GM23338 (cell line): ENCODE measurements at places on chromosomes 3 and 15.

GRCh38 chr3:147222291-147222690, 184.1 kb downstream of the ZIC4 start:
- DNase-seq = no peak

- no peak for DNase-seq
Measured at GRCh38 chr3:52822363-52822762, 8.1 kb downstream of the ITIH4 start.

- no peak for DNase-seq
Measured at GRCh38 chr3:175404027-175404426, 544.9 kb downstream of the NAALADL2 start.

DNA sequence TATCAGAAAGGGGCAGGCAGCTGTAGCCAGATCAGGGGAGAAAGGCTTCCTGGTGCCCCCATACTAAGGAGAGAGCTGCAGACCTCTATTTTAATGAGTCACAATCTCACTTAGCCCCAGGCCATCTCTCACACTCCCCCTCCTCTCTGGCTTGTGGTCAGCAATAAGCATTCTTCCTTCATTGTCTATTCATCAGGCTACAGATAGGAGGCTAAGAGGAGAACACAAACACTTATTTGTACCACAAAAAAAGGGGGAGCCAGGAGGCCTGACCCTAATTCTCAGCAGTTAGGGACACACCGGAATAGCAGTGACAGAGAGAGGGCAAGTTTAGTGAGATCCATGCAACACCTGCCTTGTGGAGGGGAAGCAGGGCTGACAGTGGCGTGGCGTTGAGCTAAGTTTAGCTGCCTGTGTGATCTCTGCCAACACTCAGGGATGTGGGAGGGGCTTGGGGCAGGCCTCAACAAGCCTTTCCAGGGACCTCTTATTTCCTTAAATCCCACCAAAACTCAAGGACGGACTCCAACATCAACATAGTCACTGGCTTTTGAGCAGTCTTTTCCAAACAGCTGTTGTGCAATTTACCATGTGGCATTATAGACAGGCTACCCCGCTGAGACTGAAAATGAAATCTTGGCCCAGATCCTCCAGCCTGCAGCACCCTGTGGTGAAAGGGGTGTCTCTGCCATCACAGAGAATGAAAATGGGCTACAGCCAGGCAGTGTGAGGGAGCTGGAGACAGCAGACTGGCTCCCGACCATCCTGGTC, 191.9 kb upstream of the TSC22D2 start:
- no peak for DNase-seq

DNA sequence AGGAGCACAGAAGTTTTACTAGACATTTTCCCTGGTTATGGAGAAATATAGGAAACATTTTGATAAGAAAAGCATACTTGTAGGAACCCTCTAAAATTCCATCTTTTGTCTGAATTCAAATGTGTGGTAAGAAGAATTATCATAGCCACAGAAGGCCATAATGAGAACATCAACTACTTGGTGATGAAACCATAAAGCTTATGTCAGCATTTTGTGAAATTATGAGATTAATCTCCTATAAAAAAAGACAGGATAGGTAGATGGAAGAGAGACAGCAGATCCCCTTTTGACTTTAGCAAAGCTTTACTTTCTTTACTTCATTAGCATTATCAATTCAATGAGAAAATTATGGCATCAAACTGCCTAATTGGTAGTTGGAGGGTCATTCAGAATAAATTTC, 697.0 kb downstream of the IGSF11 start:
- DNase-seq = no peak

GRCh38 chr15:39651881-39652280, 71.0 kb downstream of the THBS1 start:
- no peak for DNase-seq

GRCh38 chr3:138260611-138261010, 69.0 kb downstream of the NME9 start:
- no peak for DNase-seq

DNA sequence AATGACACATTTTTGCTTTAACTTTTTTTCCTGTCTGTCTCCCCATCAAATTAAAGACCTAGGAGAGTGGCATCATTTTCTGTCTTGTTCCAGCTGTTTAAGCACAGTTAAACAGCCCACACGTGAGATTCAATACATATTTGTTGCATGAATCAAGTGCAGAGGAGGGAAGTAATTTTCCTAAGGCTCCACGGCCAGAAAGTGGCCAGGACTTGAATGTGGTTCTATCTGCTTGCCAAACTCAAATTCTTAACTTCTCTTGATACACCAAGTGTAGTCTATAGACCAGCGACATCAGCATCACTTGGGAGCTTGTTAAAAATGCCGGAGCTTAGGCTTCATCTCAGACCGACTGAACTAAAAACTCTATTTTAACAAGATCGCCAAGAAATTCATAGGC, 724.8 kb upstream of the CFAP20DC start:
- DNase-seq = no peak

- DNase-seq = no peak
Measured at GRCh38 chr3:123100193-123100776, 33.5 kb downstream of the PDIA5 start.

GRCh38 chr3:37800022-37800551, 61.6 kb upstream of the CTDSPL start:
- DNase-seq = no peak

GRCh38 chr3:32283304-32283703, 44.8 kb downstream of the CMTM8 start:
- DNase-seq = peak; percentile 22

- DNase-seq = peak; percentile 28
Measured at GRCh38 chr15:49718846-49719245, 98.0 kb downstream of the DTWD1 start.

- DNase-seq = no peak
Measured at GRCh38 chr3:140252812-140253656, 318.0 kb downstream of the CLSTN2 start.

DNA sequence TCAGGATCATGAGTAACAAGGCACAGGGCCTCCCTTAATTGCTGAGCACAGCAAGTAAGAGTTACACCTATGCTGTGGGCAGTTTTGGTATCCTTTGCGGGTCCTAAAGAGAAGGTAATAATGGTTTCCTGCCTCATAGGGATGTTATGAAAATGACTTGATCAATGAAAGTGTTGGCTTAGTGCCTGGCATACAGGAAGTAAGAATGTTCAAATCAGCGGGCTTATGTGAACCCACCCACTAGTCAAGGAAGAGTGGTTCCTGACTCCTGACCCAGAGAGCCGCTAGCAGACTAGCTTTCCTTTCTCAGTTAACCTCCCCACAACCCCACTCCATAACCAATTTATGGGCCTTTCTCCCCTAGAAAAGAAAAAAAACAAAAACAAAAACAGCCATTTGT, 5.2 kb upstream of the ADAMTS9 start:
- no peak for DNase-seq

DNA sequence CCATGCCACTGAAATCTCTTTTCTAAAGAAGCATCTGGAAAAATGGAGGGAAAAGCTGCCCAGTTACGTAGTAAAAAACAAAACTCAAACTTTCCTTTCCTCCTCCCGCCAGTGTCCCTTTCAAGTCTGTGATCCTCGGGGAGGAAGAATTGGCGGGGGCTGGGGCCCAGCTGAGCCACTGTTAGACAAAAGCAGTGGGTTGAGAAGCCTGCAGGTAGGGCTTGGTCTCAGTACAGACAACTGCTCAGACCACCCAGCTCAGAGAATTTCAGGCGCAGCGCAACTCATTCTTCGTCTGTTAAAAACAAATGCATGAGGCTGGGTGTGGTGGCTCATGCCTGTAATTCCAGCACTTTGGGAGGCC, 117.1 kb downstream of the MYLK start:
- DNase-seq = peak; percentile 45

DNA sequence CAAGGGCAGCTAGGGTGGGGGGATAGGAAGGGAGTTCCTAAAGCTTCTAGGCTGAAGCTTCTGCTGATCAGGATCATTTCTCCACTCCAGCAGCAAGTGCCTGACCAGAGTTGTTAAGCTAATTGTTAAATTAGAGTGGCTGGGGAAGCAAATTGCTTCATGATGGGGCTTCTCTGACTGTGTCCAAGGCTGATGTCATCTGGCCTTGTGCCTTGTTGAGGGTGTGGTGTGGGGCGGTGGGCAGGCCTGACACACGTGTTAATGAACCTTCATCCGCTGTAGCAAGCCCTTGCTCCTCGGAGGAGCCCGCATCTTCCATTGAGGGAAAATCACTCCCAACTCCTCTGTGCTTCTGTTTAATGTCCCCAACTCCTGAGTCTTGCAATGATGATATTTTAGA, 84.3 kb upstream of the ROPN1 start:
- DNase-seq = no peak

DNA sequence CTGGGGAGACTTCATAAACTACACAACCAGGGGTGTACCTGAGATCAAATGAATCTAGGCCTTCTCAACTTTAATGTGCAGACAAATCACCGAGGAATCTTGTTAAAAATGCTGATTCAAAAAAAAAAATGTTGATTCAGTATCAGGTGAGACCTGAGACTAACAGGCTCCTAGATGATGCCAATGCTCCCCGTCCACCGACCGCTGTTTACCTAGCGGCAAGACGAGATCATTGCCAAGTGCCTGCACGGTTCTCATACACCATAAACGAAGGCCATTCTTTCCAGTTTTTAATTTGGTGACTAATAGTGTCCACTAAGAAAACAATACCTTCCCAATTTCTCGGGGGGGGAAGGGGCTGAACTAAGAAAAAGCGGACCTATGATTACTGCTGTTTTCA, 2.5 kb upstream of the FSIP1 start:
- no peak for DNase-seq

GRCh38 chr15:38005953-38006808, 71.7 kb downstream of the TMCO5A start:
- DNase-seq = no peak

- no peak for DNase-seq
Measured at GRCh38 chr3:99396651-99397275, 241.6 kb upstream of the COL8A1 start.

GRCh38 chr3:190252080-190252479, 70.2 kb downstream of the CLDN1 start:
- DNase-seq = no peak

- peak; percentile 73 for DNase-seq
Measured at GRCh38 chr3:129001806-129002572, 885 bp downstream of the EFCC1 start.

DNA sequence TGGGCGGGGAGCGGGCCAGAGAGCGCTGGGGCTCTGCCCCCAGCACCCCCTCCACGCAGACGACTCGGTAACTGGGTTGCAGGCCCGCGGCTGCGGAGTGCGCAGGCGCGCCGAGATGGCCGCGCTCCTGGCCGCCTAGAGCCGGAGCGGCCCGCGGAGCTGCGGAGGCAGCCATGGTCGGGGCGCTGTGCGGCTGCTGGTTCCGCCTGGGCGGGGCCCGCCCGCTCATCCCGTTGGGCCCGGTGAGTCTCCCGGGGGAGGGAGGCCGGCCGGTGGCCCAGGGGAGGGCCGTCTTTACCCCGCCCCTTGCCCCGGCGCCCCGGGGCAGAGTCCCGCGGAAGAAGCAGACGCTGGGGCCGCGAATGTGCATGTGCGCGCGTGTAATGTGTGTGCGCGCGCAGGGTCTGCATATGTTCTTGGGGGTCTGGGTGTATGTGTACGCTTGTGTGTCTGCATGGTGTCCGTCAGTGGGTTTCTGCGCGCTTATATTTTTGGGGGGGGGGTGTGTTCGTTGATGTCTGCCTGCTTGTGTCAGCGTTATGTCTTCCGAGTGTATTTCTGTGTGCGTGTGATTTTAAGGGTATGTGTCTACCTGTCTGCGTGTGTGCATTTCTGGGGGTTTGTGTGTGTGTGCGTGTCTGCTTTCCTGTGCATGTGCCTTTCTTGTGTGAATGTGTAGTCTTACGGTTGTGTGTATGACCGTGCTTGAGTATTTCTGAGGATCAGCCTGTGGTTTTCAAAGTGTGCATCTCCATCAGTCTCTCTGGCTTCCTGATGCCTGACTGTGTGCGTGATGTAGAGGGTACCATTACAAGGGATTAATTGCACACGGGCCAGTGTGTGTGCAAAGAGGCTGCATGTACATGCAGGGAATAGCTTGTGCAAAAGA, at the start of gene ABHD14A:
Gene ABHD14A (plus strand): TSS at position 102 of the 889 bp plus-strand sequence. CDS start 72 bp downstream, at position 174.
- DNase-seq = peak; percentile 75

- no peak for DNase-seq
Measured at GRCh38 chr3:144055604-144056003, 84.0 kb downstream of the DIPK2A start.

DNA sequence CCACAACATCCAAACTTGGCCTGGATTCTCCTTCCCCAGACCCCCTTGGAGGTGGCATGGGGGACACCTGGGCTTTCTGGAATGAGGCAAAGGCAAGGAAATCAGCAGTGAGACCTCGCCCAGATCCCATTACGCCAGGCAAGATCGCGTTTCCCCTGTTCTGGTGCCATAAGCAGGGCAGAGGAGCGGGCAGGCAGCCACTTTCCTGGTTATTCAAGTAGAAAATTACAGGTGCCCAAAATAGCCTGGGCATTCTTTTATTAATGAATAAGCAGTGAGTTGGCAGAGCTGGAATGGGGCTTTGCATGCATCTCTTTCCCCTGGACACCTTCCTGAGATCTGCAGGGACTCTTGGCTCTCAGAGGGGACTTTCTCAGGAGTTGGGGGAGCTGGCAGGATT, 31.5 kb upstream of the FAM107A start:
- DNase-seq = no peak

- no peak for DNase-seq
Measured at GRCh38 chr3:123562547-123562946, 22.3 kb downstream of the HACD2 start.

GRCh38 chr15:88385078-88385700, 82.0 kb downstream of the MRPL46 start:
- DNase-seq = no peak

DNA sequence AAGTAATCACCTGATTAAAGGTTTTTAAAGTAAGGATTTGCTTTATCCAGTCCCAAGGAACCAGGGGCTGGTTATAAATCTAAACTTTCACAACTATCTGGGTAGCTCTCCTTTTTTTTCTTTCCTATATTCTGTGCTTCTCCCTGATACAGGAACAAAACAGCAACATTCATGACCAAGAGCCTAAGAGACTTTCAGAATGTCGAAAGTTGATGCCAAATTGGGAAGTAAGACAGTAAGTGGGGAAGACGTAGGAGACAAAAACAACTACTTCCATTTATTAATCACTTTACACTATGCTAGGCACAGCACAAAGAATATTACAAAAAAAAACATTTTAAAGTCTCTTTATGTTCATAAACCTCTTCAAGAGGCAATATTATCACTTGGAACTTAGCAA, 211.6 kb downstream of the MAGI1 start:
- no peak for DNase-seq

GRCh38 chr15:71612869-71613268, 197.5 kb upstream of the NR2E3 start:
- DNase-seq = no peak

- peak; percentile 9 for DNase-seq
Measured at GRCh38 chr3:105866656-105867653, 1.9 kb downstream of the CBLB start.

DNA sequence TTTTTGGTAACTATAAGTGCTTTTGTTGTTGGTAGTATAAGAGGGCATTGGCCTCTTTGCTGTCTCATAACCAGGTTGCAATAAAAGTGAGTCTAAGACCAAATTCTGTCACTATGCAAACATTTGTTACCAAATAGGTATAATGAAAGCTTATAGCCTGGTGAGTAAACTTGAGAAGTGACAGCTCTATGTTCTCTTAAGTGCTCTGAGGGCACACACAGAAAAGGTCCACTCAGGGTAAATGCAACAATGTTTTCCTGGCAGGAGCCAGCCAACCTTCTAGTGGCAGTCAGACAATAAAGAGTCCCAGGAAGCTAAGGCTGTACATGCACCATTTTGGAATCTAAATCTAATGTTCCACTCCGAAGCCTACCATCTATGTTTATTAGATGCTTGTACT, 262.1 kb upstream of the TGFBR2 start:
- no peak for DNase-seq

GRCh38 chr3:119033393-119034255, 1.0 kb downstream of the IGSF11 start:
- DNase-seq = no peak

- peak; percentile 32 for DNase-seq
Measured at GRCh38 chr3:65402597-65402996, 636.1 kb downstream of the MAGI1 start.
